ENCODE measurements at places on chromosomes 6 and 20.

GRCh38 chr20:62815066-62815991 lies 1.5 kb upstream of the COL9A3 start:
- DNase-seq, result no peak

DNA sequence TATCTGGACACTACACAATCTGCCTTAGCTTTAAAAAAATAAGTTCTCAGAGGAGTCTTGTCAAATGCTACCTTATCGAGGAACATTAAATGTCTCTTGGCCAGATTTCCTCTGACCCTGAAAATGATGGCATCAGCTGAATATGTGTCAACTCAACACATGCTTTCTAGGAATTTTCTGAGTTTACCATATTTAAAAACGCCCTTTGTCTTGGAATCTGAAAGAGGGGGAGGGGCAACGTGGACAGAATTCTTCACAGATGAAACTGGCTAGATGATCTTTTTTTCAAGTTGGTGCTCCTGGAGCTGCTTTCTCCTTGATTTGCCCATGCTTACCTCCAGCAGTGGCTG lies 5.1 kb downstream of the SOX4 start:
- no peak for DNase-seq

DNA sequence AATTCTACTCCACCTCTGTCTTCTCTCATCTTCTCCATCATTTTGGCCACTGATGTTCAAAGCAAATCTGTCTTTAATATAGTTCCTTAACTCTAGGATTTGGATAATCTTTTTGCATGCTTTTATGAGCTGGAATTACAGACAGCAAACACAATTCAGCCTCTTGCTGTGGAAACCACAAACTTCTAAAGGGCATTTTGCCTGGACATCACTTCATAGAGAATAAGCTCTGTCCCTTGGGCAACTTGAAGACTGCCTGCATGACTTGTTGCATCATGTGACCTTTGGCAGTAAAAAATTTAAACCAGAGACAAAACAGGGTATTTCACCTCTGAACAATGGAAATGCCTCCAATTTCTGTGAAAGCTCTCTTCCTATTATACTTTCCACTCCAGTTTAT lies 74.1 kb upstream of the HDDC2 start:
- DNase-seq, result peak; percentile 32

DNA sequence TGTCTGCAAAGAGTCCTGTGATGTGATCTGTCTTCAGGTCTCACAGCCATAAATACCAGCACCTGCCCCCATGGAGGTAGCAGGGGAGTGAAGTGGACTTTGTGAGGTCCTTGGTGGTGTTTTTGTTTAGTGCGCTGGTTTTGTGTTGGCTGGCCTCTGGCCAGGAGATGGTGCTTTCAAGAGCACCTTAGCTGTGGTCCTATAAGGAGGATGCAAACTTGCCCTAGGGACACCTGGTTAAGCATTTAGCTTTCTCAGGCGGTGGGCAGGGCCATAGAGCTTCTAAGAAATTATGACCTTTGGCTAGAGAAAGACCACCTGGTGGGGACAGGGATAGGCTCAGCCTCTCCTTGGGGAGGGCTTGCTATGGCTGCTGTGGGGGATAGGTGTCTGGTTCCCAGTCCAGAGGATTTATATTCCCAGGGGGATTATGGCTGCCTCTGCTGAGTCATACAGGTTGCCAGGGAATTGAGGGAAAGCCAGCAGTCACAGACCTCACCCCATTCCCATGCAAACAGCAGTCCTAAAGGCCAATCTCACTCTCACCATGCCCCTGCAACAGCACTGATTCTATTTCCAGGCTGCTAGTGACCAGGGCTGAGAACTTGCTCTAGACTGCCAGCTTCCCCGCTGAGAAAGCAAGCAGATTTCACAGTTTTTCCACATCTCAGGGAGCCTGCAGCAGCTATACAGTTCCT lies 259.3 kb downstream of the TFAP2B start:
- DNase-seq, result no peak

- DNase-seq, result no peak
These were observed 61.7 kb downstream of the FAM217A start for GRCh38 chr6:4017058-4017739.

GRCh38 chr6:166642646-166643045 lies 15.6 kb upstream of the RPS6KA2 start:
- no peak for DNase-seq

DNA sequence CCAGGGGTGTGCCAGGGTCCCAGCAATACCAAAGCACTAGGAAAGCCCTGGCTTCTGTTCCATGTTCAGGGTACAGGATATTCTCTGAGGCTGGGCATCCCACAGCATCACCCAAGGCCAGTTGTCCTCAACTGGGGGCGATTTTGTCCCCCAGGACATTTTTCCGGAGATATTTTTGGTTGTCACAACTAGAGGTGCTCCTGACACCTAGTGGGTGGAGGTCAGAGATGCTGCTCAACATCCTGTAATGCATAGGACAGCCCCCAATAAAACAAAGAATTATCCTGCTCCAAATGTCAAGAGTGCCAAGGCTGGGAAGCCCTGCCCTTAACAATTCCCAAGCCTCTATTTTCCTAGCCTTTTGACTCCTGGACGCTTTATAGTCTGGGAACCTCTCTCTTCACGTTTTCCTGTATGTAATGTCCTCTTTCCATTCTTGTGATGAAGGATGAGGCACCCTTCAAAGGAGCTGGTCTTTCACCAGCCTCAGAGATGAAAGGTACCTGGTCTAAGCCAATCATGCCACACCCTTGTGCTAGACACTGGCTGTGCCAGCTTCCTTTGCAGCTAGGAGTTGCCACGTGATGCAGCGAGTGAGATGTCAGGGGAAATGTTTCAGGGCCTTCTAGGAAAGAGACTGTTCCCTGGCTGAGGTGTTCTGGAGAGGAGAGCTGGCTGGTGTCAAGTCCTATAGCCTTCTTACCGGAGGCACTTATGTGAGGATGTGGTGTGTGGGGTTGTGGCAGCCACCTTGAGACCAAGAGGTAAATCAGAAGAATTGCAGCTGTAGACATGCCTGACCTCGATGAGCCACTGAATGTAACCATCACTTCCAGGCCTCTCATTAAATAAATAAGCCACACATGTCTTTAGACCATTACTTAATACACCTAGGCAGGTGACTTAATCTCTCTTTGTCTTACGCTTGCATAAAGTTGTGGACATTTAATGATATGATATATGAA lies 23.4 kb upstream of the KCNG1 start:
- no peak for DNase-seq

- DNase-seq, result no peak
These were observed 125.1 kb downstream of the JARID2 start for GRCh38 chr6:15370733-15371671.

DNA sequence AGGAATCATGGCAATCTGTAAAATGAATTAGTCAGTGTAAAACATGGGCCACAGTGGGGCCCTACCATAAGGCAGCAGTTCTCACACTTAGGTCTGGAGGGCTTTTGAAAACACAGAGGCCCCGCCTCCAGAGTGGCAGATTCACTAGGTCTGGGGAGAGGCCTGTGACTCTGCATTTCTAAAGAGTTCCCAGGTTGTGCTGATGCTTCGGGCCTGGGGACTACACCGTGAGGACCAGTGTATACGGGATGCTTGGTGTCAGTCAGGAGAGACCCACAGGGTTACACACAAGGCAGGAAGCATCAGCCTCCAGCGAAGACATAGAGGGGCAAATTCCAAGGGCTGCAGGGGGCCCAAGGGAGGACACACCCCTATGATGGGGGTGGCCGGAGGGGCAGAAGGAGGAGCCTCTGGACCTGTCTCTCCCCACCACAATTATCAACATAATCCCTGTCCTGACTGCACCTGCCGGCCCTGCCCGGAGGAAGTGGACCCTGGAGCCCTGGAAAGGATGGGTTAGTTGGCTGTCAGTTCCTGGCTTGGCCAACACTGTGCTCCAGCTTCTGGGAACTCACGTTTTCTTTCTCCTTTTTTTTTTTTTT lies 46.7 kb downstream of the FGD2 start:
- DNase-seq, result no peak

DNA sequence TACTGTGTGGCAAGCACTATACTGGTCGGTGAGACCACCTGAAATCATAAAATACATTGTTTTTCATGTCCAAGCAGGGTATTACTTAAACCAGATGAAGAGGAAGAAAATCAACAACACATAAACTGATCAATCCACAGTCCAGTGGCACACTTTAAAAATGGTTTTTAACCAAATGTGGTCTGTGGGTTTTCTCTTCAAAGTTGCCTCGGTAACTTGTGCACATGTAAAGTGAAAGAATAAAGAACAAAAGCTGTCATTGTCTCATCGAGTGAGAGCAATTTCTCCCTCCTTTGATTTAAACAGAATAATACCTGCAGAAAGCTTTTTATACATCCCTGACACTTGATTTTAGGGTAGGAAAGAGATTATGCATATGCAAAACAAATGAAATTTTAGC lies 3.7 kb downstream of the FLRT3 start:
- DNase-seq, result no peak

- no peak for DNase-seq
These were observed 283.7 kb upstream of the AGPAT4 start for GRCh38 chr6:161557333-161558107.

DNA sequence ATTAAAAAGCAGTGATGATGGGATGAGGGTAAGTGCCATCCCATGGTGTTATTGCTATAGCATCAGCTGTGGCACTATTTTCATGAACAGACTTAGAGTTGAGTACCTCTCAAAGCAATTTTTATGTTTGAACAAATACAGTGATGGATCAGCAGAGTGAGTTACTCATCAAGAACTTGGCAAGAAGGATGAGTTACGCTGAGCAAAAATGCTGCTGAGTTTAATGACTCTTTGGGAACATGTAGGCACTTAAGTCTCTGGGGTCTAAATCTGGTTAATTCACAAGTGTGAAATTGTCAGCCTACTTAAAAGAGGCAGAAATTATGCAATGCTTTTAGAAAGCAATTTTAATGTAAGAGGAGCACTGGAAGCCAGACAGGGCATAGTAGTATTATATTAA lies 78.5 kb upstream of the AHI1 start:
- peak; percentile 78 for DNase-seq

DNA sequence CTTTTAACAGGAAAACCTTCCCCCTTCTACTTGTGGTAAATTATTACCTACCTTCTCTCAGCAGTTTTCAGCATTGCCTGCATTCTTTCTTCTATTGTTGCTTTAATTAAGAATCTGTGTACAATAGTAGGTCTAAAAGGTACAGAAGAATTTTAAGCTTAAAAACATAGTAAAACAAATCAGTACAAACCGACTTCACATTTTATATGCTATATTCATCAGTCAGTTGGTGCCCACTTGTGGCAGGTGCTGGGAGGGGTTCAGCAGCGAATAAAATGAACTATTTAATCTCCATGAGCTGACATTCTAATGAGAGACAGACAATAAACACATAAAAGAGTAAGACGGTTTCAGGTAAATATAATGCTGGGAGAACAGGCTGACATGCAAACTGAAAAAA lies 73.4 kb upstream of the FBXO30 start:
- peak; percentile 15 for DNase-seq

DNA sequence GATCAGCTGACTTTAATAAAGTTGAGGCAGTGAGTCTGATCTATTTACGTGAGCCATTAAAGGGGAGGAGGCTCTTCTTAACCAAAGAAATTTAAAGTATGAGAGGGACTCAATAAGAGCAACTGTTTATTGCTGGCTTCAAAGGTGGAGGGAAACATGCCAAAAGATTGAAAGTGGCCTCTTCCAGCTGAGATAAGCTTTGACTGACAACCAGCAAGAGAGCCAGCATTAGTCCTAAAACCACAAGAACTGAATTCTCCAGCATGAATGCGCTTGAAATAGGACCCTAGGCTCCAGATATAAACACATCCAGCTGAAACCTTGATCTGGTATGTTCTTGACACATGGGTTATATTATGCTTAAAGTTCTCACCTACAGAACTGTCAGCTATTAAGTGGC lies 123.1 kb upstream of the GJE1 start:
- peak; percentile 54 for DNase-seq

GRCh38 chr20:49675368-49676151 lies 38.1 kb downstream of the B4GALT5 start:
- DNase-seq, result no peak

GRCh38 chr20:36628076-36628475 lies 17.9 kb downstream of the SLA2 start:
- no peak for DNase-seq

DNA sequence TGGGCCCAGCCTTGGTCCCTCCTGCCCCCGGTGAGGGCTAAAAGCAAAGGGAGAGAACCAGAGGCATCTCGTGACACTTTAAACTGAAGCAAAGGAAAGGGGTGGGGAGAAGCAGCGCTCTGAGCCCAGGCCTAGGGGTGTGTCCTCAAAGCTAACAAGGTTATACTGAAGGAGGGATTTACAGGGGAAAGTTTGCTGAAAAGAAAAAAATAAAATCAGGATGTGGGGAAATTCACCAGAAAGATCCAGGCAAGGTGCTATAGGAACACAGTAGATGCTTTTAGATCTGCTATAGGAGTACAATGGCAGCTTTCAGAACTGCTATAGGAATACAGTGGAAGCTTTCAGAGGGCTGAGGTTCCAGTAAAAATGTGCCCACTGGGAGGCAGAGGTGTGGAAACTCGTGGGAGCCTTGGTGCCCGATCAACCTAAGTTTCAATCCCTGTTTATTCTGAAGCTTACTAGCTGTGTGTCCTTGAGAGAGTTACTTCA lies at the start of gene COL9A1:
Gene COL9A1 (minus strand): TSS at position 51 of the 492 bp plus-strand sequence. CDS start 160 bp downstream, outside the sequence.
- no peak for DNase-seq

- DNase-seq, result no peak
These were observed 181.0 kb downstream of the TFAP2C start for GRCh38 chr20:56810141-56810540.

GRCh38 chr20:25077610-25078169 lies 4.3 kb downstream of the VSX1 start:
- DNase-seq, result peak; percentile 33

DNA sequence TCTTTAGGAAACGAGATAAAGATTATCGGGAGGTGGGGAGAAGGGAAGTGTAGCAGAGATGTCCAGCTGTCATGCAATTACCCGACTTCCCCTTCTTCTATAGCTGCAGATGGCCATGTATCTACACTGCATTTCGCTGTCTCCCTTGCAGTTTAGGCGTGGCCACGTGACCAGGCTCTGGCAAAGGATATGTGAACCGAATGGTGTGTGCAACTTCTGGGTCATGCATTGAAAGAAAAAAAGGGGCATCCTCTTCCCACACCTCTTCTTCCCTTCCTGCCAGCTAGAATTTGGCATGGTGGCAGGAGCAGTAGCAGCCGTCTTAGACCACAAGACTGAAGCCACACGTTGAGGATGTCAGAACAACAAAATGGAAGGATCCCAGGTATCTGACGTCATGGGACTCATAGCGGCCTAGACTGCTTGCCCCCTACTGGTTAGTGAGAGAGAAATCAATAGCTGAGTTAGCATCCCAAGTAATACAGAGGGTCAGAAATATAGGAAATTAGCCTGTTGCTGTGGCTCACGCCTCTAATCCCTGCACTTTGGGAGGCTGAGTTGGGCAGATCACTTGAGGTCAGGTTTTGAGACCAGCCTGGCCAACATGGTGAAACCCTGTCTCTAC lies 32.8 kb downstream of the TCF15 start:
- peak; percentile 4 for DNase-seq

GRCh38 chr6:105740946-105741645 lies 338.2 kb upstream of the PREP start:
- peak; percentile 61 for DNase-seq
